ENCODE measurements at places on chromosomes 2 and 18. TPM values are rescaled to one million over a fixed set of nuclear protein-coding genes. Genes with fewer than 3 reads are reported as not detected.

The STEAP3 gene
- 8.2 TPM for total RNA-seq

The PTPN2 gene
- 29.4 TPM for total RNA-seq

The DTNA gene
- total RNA-seq, result 58.3 TPM

The FBXO36 gene
- 2.7 TPM for total RNA-seq

The ABHD1 gene
- total RNA-seq, result not detected

The SPDYA gene
- 4.4 TPM for total RNA-seq

The REEP1 gene
- 2.1 TPM for total RNA-seq

The SYT4 gene
- total RNA-seq, result not detected

The PLA2R1 gene
- total RNA-seq, result 22.7 TPM

The VWC2L gene
- total RNA-seq, result not detected

The NGEF gene
- 25.1 TPM for total RNA-seq

The IFIH1 gene
- total RNA-seq, result 12.9 TPM

The CFAP65 gene
- total RNA-seq, result not detected
